ENCODE measurements at places on chromosomes 1 and 21.
A peak's percentile ranks its signal among the peaks of the same experiment; 100 is the strongest.

DNA sequence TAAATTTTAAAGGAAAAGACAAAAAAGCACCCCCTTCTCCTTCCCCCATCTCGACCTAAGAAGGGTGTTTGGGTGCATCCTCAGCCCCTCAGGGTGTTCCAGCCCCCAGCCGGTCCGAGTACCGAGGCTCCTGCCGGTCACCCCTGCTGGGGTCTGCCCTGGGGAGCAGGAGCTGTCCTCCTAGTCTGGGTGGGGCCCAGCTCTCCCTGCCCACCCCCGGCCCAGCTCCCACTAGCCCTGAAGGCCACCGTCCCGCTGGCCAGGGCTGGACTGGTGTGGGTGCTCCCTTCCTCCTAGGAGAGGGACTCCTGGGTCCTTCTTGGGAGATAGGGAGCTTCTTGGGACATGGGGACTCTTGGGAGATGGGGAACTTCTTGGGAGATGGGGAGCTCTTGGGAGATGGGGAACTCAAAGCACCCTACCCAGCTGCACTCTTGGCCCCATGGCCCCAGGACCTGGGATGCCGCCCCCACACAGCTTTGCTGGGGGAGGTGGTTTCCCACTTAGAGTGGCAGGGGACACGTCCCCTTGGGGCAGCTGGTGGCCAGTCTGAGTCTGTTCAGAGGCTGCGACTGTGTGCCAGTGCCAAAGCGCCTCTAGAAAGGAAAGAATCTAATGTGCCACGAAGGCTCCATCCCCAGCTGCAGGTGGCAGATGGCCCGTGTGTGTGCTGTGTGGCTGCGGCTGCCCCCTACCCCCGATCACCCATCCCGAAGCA lies 44.5 kb downstream of the MORN1 start:
- no peak for DNase-seq

- DNase-seq = no peak
Observed at GRCh38 chr1:225944951-225945350, 3.9 kb upstream of the LEFTY2 start.

GRCh38 chr21:29121759-29122158 lies 8.7 kb upstream of the MAP3K7CL start:
- DNase-seq = no peak

DNA sequence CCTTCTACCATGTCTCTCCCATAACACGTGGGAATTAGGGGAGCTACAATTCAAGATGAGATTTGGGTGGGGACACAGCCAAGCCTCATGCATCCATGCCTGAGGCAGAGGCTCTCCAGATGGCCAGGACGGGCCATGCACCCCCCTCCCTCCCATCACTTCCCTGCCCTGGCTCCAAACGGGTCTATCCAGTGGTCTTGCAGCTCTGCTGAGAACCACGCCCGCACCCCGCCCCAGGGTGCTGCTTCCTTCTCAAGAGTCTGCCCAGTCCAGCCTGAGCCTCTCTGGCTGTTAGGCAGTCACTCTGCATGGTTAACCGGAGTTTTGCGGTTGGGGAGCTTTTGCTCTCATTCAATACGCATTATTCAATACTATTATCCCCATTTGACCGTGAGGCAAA lies 131.5 kb upstream of the TMEM51 start:
- DNase-seq = no peak

- DNase-seq = no peak
Observed at GRCh38 chr1:26822737-26823395, 3.6 kb upstream of the ZDHHC18 start.

DNA sequence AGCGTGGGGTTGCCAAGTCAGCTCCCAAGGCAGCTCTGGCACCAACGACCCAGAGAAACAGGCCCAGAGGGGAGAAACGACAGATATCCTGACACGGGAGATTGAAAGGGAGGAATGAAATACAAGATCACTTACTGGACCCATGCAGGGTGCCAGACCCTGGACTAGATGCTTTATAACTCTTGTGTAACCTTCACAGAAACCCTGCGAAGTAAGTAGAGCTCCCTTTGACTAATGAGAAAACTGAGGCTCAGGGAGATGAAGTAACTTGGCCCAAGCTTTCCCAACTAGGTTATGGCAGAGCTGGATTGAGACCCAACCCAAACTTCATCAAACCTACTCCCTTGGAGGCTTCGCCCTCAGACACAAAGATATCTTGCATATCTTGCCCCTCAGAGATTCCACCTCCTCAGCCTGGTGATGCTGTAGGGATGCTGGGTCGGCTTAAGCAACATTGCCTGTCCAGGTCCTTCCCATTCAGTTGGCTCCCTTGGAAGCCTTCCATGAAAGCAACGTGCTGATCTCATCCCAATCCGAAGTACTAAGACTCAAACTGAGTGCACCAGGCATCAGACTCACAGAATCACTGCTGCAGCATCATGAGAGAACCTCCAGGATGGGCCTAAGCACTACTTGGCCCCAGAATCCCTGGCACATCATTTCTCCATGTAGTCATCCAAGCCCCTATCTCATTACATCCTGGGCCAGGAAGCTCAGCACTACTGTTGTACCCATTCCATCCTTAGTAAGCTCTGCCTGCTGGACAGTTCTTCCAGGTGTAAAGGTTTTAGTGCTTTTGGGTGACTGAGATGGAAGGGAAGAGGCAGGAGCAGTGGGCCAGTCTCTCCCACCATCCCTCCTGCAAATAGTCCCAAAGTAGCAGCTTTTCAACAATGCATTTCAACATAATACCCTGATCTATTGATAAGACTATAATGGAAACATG lies 1.1 kb upstream of the IGSF9 start:
- DNase-seq = no peak

DNA sequence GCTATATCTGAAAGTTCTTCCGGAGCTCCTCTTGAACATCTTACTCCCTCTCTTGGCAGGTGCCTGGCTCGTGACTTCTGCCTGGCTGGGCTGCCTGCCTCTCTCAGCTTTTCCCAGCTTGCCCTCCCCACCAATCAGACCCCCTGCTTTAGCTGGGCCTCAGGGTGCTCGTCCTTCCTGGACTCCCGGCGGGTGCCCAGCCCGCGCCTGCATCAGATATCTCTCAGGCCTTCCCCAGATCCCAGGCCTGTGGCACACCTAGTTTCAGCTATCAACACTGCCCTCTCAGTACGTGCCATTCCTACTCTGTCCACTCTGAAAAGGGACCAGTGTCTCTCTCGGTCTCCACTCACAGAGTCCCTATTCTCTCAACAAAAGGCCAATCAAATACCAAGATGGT lies 96.5 kb upstream of the CLDN14 start:
- no peak for DNase-seq

DNA sequence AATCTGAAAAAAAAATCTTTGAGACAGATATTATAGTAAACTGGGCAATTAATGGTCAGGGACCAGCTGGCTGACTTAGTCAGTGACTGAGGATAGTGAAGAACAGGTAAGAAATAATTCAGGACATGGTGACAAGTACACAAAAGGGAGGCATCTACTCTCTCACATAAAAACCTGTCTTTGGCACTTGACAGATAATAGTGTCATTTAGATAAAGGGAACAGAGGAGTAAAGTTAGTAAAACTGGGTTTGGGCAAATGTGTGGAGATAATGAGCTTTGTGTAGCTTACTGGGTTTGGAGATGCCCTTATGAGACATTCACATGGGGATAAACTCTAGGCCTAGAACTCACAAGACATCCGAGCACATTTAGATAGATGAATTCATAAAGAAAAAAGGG lies 4.0 kb downstream of the SSX2IP start:
- no peak for DNase-seq

DNA sequence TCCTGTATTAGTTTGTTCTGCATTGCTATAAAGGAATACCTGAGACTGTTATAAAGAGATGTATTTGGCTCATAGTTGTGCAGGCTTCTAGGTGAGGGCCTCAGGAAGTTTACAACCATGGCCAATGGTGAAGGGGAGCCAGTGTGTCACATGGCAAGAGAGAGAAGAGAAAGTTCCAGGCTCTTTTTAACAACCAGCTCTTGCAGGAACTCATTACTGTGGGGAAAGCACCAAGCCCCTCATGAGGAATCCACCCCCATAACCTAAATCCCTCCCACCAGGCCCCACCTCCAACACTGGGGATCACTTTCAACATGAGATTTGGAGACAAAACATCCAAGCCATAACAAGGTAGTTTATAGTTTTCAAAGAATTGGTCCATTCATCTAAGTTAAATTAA lies 5.0 kb upstream of the MEAF6 start:
- DNase-seq = peak; percentile 10

DNA sequence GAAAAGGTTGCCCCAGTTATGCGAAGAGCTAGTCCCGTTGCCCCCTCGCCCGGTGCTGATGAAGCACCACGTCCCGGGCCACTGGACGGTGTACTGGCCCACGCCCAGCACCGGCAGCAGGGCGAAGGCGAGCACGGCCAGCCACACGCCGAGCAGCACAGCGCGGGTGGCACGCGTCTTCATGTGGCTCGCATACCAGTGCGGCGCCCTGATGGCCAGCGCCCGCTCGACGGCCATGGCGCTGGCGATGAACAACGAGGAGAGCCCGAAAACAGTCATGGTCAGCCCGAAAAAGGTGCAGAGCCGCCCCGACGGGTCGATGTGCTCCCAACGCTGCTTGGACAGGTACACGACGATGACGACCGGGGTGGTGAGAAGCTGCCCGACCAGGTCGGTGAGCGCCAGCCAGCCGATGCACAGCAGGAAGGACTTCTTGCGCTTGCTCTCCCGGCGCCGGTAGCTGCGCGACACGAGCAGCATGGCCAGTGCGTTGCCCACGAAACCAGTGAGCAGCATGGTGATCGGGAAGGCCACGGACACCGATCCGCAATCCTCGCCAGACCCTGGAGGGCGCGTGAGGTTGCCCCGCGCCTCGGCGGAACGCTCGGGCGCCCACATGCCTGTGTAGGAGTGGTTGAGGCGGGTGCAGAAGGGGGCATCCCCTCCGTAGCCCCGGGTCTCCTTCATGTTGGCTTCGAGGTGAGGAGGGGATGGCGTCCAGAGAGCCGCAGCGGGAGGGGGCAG lies 553 bp downstream of the PTGER3 start:
- peak; percentile 67 for DNase-seq

GRCh38 chr21:26846036-26846931 lies 1.1 kb upstream of the ADAMTS1 start:
- peak; percentile 94 for DNase-seq

- no peak for DNase-seq
Observed at GRCh38 chr1:156885314-156885713, 8.2 kb upstream of the PEAR1 start.

DNA sequence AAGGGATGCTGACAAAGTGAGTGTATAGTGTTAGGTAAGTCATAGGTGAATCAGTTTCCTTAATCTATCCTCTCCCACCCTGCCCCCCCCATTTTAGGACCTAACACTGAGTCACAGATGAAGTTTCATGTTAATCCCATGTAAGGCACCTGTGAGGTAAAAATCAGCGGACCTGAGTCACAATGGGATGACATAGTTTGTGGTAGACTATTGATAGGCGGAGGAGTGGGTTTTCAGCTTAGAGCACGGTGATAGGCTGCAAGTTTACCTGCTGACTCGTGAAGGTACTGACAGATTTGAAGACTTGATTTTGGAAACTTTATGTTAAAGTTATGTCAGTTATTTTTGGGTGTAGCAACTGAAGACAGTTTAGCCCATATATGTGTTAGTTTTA lies 1.7 kb downstream of the TOR1AIP1 start:
- DNase-seq = no peak

GRCh38 chr1:239457491-239458143 lies 71.2 kb downstream of the CHRM3 start:
- DNase-seq = no peak

GRCh38 chr1:33460947-33461629 lies 11.4 kb upstream of the ZSCAN20 start:
- peak; percentile 77 for DNase-seq

DNA sequence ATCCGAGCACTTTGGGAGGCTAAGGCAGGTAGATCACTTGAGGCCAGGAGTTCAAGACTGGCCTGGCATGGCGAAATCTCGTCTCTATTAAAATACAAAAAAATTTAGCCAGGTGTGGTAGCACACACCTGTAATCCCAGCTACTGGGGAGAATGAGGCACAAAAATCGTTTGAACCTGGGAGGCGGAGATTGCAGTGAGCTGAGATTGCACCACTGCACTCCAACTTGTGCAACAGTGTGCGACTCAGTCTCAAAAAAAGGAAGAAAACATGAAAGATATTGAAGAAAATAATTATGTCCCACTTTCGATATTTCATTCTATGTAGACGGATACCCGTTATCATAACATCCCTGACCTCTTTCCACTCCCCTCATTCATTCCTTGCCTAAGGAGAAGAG lies 19.2 kb downstream of the TUT4 start:
- no peak for DNase-seq

DNA sequence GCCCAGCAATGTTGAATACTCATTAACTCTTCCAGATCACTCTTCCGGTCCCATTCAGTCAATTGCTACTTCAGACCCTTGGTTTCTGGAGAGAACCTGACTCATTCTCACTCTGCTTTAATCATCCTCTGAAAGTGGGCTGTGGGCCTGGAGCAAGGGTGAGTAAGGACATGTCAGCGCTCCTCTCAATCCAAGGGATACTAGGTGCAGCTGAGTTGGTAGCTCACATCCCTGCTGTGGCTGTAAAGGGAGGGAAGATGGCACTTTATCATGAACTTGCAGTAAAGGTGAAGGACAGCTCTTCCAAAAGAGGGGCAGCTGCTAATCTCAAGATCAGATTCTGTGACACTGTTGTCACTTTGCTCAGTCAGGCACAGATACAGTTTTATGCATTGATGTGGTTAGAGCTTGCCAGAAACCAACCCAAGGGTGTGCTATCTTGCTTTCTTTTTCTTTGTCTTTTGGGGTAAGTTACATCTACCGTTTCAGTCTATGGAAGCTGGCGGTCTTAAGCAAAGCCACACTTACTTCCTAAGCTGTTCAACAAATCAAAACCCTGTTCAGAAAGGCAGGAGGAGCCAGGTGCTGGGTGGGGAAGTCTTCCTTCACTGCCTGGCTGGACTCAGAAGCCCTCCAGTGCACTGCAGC lies 26.5 kb upstream of the NTPCR start:
- DNase-seq = no peak

DNA sequence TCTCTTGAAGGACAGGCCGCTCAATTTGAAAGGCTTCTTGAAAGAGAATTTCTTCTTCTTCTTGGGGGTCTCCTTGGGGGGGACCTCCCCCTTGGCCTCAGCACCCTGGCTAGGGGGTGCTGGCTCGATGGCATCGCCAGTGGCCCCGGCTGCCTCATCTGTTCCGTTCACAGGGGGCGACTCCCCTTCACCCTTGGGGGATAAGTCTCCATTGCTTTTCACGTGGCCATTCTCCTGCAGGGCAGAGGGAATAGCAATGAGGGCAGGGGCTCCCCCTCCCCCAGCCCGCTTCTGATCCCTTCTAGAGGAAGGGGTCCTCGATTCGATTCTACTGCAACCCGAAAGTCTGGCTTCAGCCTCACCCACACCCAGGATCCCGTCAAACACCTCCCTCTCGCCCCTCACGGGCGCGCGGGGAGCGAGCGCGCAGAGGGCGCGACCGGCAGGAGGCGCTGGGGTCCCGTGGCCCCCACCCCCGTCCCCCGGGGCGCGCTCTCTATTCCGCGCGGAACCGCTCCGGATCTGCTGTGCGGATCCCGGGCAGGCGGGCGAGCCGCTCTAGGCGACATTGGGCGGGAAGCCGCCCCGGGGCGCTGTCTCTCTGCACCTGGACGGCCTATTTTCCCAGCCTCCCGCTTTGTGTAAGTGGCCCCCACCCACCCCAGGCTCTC lies 1.0 kb downstream of the MARCKSL1 start:
- DNase-seq = peak; percentile 77

GRCh38 chr1:156055281-156056048 lies 883 bp downstream of the LAMTOR2 start:
- DNase-seq = no peak
